Astrocyte (in vitro differentiated cells and primary cell): ENCODE measurements at places on chromosomes 4 and X.

- no peaks in the 10 kb centered on the region for H3K4me1 ChIP-seq
- H3K4me3 ChIP-seq = no peak overlapping the region
- H3K36me3 ChIP-seq = no peaks in the 10 kb centered on the region
- no peak overlapping the region for H3K27ac ChIP-seq
These were observed 291.3 kb downstream of the GALNTL6 start for GRCh38 chr4:172104539-172104938.

- H3K4me3 ChIP-seq = no peak overlapping the region
- H3K4me1 ChIP-seq = no peaks in the 10 kb centered on the region
- no peak overlapping the region for H3K27ac ChIP-seq
- peak; percentile 8 for DNase-seq
These were observed 210.4 kb downstream of the MID1IP1 start for GRCh38 chrX:39011454-39012221.

DNA sequence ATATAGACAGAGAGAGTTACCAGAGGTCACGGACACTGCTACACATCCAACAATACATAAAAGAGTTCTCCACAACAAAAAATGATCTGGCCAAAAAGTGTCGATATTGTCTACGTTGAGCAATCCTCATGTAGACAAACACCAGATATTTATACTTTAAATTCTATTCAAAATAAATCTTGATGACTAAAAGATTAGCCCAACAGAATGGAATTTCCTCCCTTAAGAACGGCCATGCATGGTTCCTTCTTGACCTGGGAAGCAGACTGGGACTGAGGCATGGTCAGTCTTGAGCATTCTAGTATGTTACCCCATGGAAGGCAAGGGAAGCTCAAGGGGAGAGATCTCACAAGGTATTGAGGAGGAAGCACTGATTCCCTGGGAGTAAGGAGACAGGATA is 43.5 kb downstream of the LHFPL1 start:
- H3K27ac ChIP-seq = peak overlapping the region; percentile 69
- H3K4me1 ChIP-seq = peaks cover 20% of the 10 kb centered on the region
- no peak overlapping the region for H3K4me3 ChIP-seq
- DNase-seq = peak; percentile 48

- peak; percentile 73 for DNase-seq
- H3K27ac ChIP-seq = peak overlapping the region; percentile 95
- peak overlapping the region; percentile 31 for H3K4me3 ChIP-seq
- no peaks in the 10 kb centered on the region for H3K36me3 ChIP-seq
- H3K27me3 ChIP-seq = no peaks in the 10 kb centered on the region
- H3K4me1 ChIP-seq = peaks cover 30% of the 10 kb centered on the region
These were observed 215.9 kb upstream of the GIMD1 start for GRCh38 chr4:106584337-106584989.

- H3K36me3 ChIP-seq = no peaks in the 10 kb centered on the region
- no peak for DNase-seq
These were observed 113.4 kb downstream of the TBL1X start for GRCh38 chrX:9578083-9578779.

DNA sequence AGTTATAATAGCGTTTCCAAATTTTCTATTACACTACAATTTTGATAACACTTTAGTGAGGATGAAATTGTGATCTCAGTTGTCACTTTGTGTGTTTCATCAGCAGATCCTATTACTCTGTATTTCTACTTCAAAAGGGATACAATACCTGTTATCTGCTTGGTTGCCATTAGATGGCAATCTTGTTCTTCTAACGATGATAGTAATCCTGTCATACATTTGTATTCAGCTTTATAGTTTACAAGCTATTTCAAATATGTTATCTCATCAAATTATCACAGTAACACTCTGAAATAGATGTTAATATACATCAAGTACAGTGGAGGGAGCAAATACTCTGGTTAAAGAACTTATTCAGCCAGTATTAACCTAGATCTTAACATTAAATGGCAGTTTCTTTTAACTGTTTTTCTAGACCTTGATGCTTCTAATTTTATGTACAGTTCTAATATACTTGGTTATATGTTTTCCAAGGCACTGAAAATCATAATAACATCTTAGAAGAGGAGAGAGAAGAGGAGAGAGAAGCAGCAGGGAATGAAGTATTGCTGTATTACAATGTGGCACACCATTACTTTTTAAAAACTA is 292.0 kb downstream of the CCSER1 start:
- H3K4me1 ChIP-seq = no peaks in the 10 kb centered on the region
- no peaks in the 10 kb centered on the region for H3K27me3 ChIP-seq
- H3K27ac ChIP-seq = no peak overlapping the region
- no peak overlapping the region for H3K4me3 ChIP-seq

- no peaks in the 10 kb centered on the region for H3K27me3 ChIP-seq
- no peaks in the 10 kb centered on the region for H3K36me3 ChIP-seq
- H3K4me3 ChIP-seq = no peak overlapping the region
- DNase-seq = no peak
- no peak overlapping the region for H3K27ac ChIP-seq
These were observed 62.9 kb upstream of the SMAD1 start for GRCh38 chr4:145418739-145419138.

DNA sequence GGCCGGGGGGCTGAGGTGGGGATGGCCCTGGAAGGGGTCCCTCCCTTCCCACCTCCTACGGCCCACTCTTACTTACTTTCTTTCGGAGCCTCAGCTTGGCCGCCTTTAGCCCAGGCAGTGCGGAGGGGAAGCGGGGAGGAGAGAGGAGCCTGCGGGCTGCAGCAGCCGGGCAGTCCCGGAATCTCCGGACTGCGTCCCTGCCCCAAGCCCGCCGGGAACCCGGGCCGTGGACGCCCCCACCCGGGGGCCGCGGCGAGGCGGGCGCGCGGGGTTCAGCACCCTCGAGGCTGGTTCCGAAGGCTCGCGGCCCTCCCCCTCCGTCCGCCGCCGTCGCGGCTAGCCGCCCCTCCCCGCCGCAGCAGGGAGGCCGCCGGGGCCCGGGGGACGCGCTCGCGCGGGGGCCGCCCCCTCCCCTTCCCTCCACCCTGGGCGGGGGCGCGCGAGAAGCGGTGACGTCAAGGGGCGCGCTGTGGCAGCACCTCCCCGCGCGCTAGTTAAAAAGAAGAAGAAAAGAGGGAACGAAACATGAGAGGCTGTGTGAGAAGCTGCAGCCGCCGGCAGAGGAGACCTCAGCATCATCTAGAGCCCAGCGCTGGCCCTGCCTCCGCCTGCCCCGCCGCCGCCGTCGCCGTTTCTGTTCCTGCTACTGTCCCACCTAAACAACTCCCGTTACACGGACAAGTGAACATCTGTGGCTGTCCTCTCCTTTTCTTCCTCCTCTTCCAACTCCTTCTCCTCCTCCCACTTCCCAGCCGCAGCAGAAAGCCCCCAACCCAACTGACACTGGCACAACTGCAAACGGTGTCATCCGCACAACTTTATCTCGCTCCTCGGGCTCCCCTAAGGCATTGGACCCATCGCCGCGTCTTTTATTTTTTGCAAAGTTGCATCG is at the start of gene HHIP:
HHIP (plus strand) TSS at position 526 of the 892 bp plus-strand sequence. CDS start 520 bp downstream, outside the sequence.
- H3K27me3 ChIP-seq = no peaks in the 10 kb centered on the region
- peaks cover 9% of the 10 kb centered on the region for H3K4me1 ChIP-seq

GRCh38 chrX:73930300-73930699 is 367.3 kb downstream of the CHIC1 start:
- no peaks in the 10 kb centered on the region for H3K4me1 ChIP-seq
- H3K27ac ChIP-seq = no peak overlapping the region
- no peaks in the 10 kb centered on the region for H3K27me3 ChIP-seq
- DNase-seq = no peak
- no peaks in the 10 kb centered on the region for H3K36me3 ChIP-seq

DNA sequence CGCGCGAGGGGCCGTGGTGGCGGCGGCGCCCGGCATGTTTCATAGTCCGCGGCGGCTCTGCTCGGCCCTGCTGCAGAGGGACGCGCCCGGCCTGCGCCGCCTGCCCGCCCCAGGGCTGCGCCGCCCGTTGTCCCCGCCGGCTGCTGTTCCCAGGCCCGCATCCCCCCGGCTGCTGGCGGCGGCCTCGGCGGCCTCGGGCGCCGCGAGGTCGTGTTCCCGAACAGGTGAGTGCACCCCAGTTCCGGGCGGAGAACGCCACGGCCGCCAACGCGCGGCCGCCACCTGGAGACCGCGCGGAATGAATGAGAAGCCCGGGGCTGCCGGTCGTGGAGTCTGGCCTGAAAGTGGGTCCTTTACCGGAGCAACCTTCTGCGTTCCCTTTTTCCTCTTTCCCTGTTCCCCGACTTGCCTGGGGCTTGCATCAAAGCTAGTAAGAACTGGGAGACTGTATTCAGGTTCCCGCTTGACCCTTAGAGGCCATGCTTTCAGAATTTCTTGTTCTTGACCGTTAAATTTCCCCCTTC is 429 bp downstream of the NOCT start:
- no peaks in the 10 kb centered on the region for H3K27me3 ChIP-seq
- H3K36me3 ChIP-seq = peaks cover 3% of the 10 kb centered on the region
- peak overlapping the region; percentile 100 for H3K27ac ChIP-seq
- no peak for DNase-seq
- H3K4me3 ChIP-seq = peak overlapping the region; percentile 86
- peaks cover 40% of the 10 kb centered on the region for H3K4me1 ChIP-seq

DNA sequence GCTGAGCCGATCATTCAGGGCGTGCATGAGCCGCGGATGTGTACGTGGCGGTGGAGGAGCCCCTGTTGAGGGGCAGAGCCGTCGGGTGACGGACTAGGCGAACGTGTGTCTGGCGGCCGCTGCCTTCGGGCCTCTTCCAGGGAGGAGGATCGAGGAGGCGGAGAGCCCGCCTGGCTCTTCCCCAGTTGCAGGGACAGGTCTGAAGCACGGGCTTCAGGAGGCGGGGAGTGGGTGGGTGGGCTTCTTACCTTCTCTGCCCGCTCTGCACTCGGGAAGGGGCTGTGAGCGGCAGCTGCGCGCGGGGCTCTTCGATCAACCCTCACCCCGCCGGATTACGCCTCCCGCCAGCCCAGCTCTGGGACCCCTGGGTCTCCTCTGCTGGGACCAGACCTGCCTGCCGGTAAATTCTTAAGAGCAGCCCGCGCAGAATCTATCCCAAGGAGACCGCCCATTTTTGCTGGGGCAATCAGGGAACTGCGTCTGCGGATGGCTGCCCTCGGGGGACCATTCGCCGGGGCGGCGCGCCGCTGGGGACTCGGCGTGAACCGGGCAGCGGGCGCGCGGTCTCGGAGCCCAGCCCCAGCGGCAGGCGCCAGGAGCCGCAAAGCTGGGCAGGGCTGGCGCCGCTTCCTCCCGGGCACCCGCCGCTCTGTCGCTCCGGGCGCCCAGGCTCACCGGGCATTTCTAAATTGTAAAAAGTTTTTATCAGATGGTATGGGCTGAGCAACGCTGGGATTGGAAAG is 4.9 kb downstream of the PLAC8 start:
- peaks cover 4% of the 10 kb centered on the region for H3K4me1 ChIP-seq
- DNase-seq = no peak
- H3K27ac ChIP-seq = no peak overlapping the region
- no peaks in the 10 kb centered on the region for H3K27me3 ChIP-seq

DNA sequence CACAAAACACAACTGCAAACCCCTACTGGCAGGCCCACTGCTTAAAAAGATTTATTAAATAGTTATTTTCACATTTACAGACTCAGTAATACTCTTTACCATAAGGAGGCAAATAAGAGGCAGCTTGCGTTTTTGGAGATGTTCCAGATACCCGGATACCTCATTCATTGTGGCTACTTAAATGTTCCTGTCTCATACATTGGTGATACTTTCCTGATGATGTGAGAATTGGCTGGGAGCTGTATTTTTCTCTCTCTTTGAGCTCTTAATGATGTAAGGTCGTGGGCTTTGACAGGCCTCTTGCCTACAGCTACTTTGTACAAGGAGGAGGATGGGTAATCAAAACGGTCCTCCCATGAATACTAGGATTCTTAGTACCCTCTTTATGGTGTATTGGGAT is 101.5 kb downstream of the AKAP4 start:
- H3K4me3 ChIP-seq = no peak overlapping the region
- H3K4me1 ChIP-seq = no peaks in the 10 kb centered on the region
- H3K27ac ChIP-seq = no peak overlapping the region
- no peak for DNase-seq
- no peaks in the 10 kb centered on the region for H3K27me3 ChIP-seq
- no peaks in the 10 kb centered on the region for H3K36me3 ChIP-seq

DNA sequence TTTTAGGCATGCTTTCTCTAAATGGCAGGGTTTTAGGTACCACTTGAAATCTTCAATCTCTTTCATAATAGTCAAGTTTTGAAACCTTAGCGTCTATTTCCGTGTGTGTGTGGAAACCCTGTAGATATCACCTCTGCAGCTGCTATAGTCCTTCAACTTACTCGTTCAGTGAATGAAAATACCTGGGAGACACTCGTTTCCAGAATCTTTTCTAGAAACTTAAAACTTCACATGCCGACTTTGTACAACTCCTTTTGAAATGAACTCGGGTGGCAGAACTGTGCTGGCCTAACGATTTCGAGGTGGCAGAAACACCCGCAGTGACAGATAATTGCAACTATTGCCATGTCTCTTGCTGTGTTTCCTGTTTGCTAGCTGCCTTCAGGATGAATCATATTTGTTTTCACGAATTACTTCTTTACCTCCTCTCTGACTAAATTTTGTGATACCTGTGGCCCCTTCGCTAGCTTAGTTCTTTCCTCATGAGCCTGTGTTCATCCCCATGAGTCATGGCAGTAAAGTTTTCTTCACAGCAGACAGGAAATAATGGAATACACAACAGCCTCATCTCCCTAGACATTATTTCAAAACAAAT is 104.7 kb upstream of the SMIM10 start:
- DNase-seq = no peak
- no peaks in the 10 kb centered on the region for H3K36me3 ChIP-seq
- H3K27me3 ChIP-seq = no peaks in the 10 kb centered on the region
- H3K27ac ChIP-seq = no peak overlapping the region
- H3K4me1 ChIP-seq = peaks cover 10% of the 10 kb centered on the region

DNA sequence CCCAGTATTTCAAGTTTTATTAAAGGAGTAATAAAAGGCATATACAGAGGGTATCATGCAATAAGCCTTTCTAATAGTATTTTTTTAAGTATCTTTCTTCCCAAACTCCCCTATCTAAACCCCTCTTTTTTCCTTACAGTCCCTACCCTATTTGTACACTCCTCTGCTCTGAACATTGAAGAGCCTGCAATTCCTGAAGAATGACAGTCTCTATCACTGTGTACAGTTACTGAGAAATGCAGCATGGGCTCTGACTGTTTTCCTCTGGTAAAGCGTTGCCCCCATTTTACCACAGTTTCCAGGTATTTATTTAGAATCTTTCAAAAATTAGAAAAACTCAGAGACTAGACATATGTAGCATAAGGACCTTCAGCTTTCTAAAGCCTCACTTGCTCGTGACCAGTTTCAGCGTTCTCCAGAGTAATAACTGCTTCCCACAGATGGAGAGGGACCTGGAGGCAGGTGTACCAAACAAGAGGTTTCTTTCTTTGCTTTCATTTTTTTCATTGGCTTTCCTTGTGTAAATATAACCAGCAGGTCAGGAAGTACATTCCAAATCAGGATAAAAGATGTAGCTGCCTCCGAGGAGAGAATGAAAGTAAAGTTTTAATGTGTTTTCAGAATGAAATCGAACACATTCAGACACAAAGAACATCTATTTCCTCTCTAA is 230.8 kb downstream of the CFAP299 start:
- H3K36me3 ChIP-seq = no peaks in the 10 kb centered on the region
- no peak overlapping the region for H3K27ac ChIP-seq
- no peak overlapping the region for H3K4me3 ChIP-seq

GRCh38 chr4:93103042-93103441 is 725.5 kb upstream of the ATOH1 start:
- no peaks in the 10 kb centered on the region for H3K36me3 ChIP-seq
- no peak overlapping the region for H3K27ac ChIP-seq
- H3K27me3 ChIP-seq = no peaks in the 10 kb centered on the region
- DNase-seq = no peak
- H3K4me3 ChIP-seq = no peak overlapping the region

- no peak overlapping the region for H3K27ac ChIP-seq
- DNase-seq = no peak
- no peak overlapping the region for H3K4me3 ChIP-seq
- no peaks in the 10 kb centered on the region for H3K36me3 ChIP-seq
- H3K4me1 ChIP-seq = peaks cover 11% of the 10 kb centered on the region
- no peaks in the 10 kb centered on the region for H3K27me3 ChIP-seq
These were observed 8.1 kb upstream of the HCCS start for GRCh38 chrX:11103006-11103405.
